Tibial nerve (tissue), 4 donors: ENCODE measurements at places on chromosomes 7 and 10. TPM values are rescaled to one million over a fixed set of nuclear protein-coding genes. Genes with fewer than 3 reads are reported as not detected.

- DNase-seq: no peak
- no peaks in the 10 kb centered on the region for H3K27me3 ChIP-seq
- H3K36me3 ChIP-seq: no peaks in the 10 kb centered on the region
These were observed 411.9 kb upstream of the KLF6 start for GRCh38 chr10:4196771-4197390.

DNA sequence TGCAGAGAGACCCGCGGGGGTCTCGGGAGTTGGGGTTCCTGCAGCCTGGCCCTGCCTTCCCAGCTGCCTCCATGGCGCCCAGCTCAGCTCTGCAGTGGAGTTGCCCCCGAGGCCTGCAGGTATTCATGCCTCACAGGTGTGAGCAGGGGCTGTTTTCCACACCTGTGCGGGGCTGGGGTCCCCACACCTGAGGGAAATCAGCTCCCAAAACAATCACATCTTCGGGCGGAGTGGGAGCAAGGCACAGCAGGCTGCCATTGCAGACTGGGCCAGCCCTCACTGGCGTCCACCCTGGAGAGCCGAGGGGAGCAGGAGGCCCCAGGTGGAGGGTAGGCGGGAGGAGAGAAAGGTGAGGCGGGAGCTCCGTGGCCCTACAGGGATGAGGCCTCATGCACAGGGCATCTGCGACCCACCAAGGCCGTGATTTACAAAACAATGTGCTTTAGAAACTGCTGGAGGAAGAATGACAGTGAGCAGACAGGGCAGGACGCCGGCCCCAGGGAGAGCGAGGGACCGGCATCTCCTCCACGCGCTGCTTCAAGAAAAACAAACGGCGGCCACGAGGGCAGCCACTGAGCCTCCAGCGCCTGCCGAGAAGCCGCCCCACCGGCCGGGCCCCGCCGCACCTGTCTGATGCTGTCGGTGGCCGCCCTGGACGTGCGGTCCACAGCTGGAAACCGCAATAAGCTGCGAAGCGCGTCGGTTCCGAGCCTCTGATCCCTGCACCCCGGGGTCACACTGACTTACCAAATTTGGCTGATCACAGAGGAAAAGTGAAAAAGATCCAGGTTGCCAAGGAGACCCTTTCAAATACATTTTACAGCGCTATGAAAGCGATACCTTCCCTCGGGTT lies 53.0 kb upstream of the PDGFA start:
- H3K36me3 ChIP-seq: peaks cover 2% of the 10 kb centered on the region
- no peak overlapping the region for H3K4me3 ChIP-seq
- peaks cover 29% of the 10 kb centered on the region for H3K4me1 ChIP-seq
- H3K27ac ChIP-seq: no peak overlapping the region
- DNase-seq: no peak

- no peaks in the 10 kb centered on the region for H3K36me3 ChIP-seq
- no peak overlapping the region for H3K27ac ChIP-seq
- no peaks in the 10 kb centered on the region for H3K4me1 ChIP-seq
- no peak overlapping the region for H3K4me3 ChIP-seq
- no peak for DNase-seq
These were observed 121.6 kb downstream of the OAT start for GRCh38 chr10:124296813-124297788.

- no peak overlapping the region for H3K4me3 ChIP-seq
- H3K36me3 ChIP-seq: no peaks in the 10 kb centered on the region
- no peak overlapping the region for H3K27ac ChIP-seq
- DNase-seq: no peak
These were observed 11.4 kb downstream of the AKR1C3 start for GRCh38 chr10:5105626-5106025.

TMEM213 gene
- total RNA-seq: not detected

- no peak for DNase-seq
- no peaks in the 10 kb centered on the region for H3K36me3 ChIP-seq
- no peaks in the 10 kb centered on the region for H3K27me3 ChIP-seq
These were observed 1691.6 kb upstream of the LRRTM3 start for GRCh38 chr10:65234261-65234660.

DNA sequence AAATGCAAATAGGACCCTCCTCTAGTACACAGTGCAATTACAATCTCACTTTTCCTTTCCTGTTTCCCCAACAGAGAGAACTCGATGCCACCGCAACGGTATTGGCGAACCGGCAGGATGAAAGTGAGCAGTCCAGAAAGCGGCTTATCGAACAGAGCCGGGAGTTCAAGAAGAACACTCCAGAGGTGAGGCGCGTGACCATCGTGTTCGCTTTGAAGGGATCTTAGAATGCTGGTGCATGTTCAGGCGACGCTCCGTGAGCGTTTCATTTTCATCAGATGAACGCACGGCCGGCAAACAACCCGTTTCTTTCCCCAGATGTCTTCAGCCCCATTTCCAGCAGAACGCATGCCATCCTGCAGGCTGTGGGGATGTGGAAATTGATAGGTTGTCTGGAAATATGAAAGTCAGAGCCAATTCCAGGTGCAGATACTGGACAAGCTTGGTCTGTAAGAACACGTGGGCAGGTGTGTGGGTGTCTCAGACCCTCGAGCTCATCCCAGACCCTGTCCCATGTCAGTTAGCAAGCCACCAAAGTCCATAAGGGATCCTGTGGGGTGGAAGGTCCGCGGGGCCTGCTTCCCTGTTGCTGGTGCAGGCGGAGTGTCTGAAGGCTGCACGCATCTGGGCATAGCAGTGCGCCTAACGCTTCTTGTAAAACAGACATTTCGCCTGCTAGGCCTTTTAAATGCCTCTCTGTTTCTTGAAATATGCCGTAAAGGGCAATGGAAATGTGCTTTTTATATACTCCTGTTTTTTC lies 98.8 kb downstream of the CUX1 start:
- no peaks in the 10 kb centered on the region for H3K4me1 ChIP-seq
- no peak overlapping the region for H3K4me3 ChIP-seq
- no peak overlapping the region for H3K27ac ChIP-seq
- H3K36me3 ChIP-seq: no peaks in the 10 kb centered on the region
- DNase-seq: no peak

- H3K36me3 ChIP-seq: no peaks in the 10 kb centered on the region
- H3K27ac ChIP-seq: no peak overlapping the region
- H3K4me1 ChIP-seq: no peaks in the 10 kb centered on the region
- no peak for DNase-seq
These were observed 133.6 kb upstream of the COL1A2 start for GRCh38 chr7:94261067-94261466.

GSAP gene
- total RNA-seq: 21.2 TPM

DNA sequence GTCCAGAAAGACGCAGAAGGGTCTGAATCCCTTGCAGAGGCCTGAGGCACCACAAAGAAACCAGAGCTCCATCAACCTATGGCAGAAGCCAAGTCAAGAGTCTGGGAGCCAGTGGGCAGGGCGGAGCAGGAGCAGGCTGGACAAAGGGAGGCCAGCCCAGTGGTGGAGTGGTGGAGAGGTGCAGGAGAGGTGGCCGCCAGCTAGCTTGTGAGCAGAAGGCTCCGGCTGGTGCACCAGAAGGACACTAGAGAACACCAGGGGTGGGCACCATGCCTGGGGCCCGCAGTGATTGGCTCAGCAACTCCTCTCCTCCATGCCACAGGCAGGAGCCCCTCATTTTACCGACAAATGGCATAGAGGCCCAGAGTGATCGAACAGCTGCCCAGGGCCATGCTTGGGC lies 186.6 kb downstream of the GRID1 start:
- H3K36me3 ChIP-seq: no peaks in the 10 kb centered on the region
- no peaks in the 10 kb centered on the region for H3K27me3 ChIP-seq
- no peak overlapping the region for H3K27ac ChIP-seq

DNA sequence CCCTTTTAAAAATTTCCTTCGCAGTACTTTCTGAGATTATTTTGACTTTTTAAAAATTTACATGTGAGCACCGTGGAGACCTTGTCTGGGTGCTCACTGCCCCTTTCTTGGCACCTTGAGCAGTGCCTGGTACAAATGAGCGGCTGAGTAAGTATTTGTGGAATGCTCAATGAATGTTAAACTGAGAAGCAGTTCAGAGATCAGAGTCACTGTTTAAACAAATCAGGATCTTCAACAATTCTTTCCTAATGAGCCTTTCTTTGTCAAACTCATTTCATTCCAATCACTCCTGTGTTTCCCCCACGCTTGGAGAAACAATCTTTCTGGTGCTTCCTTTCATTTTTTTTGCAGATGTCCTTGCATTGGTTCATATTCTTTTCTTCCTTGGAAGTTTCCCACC lies 611.3 kb upstream of the GALNT17 start:
- H3K36me3 ChIP-seq: no peaks in the 10 kb centered on the region
- H3K27ac ChIP-seq: no peak overlapping the region
- no peaks in the 10 kb centered on the region for H3K4me1 ChIP-seq

DNA sequence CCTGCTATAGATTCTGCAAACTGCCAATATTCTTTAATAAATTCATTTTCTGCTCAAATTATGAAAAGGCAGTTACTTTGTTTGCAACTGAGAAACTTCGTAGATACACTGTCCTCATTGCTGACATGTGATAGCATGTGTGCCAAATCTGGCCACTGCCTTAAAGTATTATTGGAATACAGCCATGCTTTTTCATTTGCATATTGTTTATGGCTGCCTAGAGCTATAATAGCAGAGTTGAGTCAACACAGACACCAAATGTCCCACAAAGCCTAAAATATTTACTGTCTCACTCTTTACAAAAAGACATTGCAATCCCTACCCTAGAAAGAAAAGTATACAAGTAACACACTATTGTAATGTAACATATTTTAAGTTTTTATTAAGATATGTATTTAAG lies 647.4 kb downstream of the XPNPEP1 start:
- H3K36me3 ChIP-seq: no peaks in the 10 kb centered on the region
- H3K27me3 ChIP-seq: no peaks in the 10 kb centered on the region
- no peak overlapping the region for H3K4me3 ChIP-seq
- H3K4me1 ChIP-seq: no peaks in the 10 kb centered on the region

DNA sequence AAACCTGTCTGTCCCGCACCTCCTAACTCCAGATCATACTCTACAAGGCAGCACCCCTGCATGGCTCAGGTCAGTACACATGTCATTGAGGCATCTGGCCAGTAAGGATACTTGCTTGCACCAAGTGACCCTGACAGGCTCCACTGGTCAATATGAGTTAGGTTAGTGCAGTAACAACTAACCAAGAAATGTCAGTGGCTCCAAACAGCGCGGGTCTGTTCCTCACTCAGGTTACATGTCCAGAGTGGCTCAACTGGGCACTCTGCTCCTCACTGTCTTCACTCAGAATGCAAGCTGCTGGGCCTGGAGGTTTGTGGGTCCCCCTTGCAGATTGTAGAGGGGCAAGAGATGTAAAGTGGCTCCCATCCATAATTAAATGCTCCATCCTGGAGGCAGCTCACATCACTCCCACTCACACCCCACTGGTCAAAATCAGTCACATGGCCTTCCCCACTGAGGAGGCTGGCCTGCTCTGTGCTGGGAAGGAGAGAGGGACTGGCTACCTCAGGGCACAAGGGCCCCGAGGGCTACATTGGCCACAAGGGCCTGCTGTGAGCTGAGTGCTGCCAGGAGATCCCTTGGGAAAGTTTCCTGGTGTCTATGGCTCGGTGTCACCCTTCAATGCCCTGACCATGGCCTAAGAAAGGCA lies 109.1 kb upstream of the GDF10 start:
- no peaks in the 10 kb centered on the region for H3K36me3 ChIP-seq
- no peaks in the 10 kb centered on the region for H3K27me3 ChIP-seq
- no peak overlapping the region for H3K27ac ChIP-seq
- no peak for DNase-seq
- H3K4me3 ChIP-seq: no peak overlapping the region

CXCL12 gene
- 119 TPM for total RNA-seq

DNA sequence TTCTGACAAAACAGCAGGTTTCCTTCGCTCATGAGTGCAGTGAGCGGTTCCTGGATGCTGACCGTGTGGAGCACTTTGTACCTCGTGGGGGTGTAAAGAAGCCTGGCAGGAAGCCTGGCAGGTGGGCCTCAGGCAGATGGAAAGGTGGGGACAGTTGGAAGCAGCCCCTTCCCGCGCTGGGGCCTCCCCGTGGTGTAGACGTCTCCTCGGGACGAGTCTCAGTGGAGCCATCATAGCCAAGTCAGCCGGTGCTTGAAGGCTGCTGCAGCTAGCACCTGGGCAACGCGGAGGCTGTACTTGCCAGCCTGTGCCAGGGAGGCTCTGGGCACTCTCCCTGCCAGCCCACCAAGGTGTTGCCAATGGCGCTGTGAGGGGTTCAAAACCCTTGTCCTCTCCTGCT lies 154.5 kb downstream of the WDR37 start:
- H3K27ac ChIP-seq: no peak overlapping the region
- no peaks in the 10 kb centered on the region for H3K36me3 ChIP-seq
- H3K4me1 ChIP-seq: no peaks in the 10 kb centered on the region
- H3K4me3 ChIP-seq: no peak overlapping the region

GRK5 gene
- 53.3 TPM for total RNA-seq

DNA sequence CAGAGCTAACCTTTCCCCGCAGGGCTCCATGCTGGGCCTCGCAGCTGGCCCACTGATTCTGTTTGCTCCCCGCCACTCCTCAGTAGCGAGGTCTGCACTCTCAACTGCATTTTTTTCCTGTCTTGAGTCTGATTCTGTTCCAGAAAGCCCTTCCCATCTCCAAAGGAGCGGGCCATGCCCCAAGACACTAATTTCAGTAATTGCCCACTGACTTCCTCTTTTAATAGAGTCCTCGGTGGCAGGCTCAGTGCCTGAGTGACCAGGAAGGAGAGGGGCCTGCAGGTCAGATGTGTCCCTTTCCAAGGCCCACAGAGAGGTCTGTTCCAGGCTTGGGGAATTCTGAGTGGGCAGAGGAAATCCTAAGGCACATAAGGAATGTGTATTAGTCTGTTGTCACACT lies 77.4 kb downstream of the ADCY1 start:
- H3K27me3 ChIP-seq: no peaks in the 10 kb centered on the region
- H3K4me3 ChIP-seq: no peak overlapping the region
- H3K27ac ChIP-seq: no peak overlapping the region
- no peaks in the 10 kb centered on the region for H3K4me1 ChIP-seq
- no peak for DNase-seq

- no peak for DNase-seq
- no peak overlapping the region for H3K4me3 ChIP-seq
- peaks cover 6% of the 10 kb centered on the region for H3K4me1 ChIP-seq
These were observed 15.7 kb downstream of the SLK start for GRCh38 chr10:103982639-103983038.

DNA sequence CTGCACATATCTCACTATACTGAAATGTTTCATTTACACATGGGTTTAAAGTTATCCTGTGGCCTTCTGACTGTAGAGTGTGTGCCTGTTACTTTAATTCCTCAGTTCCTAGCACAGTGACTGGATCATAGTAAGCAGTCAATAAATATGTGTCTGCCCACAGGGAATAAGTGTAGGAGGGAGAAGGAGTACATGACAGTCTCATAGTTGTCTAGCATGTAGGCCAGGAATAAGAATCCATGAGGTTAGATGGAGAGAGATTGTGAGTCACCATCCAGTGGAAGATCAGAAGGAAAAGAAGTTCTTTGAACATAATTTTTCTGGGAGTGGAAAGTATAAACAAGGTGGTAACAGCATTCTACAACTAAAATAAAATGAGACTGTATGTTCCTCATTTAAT lies 36.6 kb upstream of the SEMA3A start:
- no peaks in the 10 kb centered on the region for H3K36me3 ChIP-seq
- no peak overlapping the region for H3K4me3 ChIP-seq
- H3K27ac ChIP-seq: no peak overlapping the region
- H3K27me3 ChIP-seq: no peaks in the 10 kb centered on the region

PAX4 gene
- not detected for total RNA-seq

- no peaks in the 10 kb centered on the region for H3K27me3 ChIP-seq
- no peaks in the 10 kb centered on the region for H3K4me1 ChIP-seq
- no peak overlapping the region for H3K4me3 ChIP-seq
- no peak overlapping the region for H3K27ac ChIP-seq
- no peak for DNase-seq
- H3K36me3 ChIP-seq: no peaks in the 10 kb centered on the region
These were observed 154.1 kb downstream of the LHFPL3 start for GRCh38 chr7:104482362-104483037.

CPED1 gene
- total RNA-seq: 32.1 TPM
